ENCODE measurements at places on chromosomes 6 and 20. TPM values are rescaled to one million over a fixed set of nuclear protein-coding genes. Genes with fewer than 3 reads are reported as not detected.

The ZNF391 gene
- polyA plus RNA-seq = 2.1 TPM

The BMP7 gene
- not detected for polyA plus RNA-seq

The BMP6 gene
- polyA plus RNA-seq = 0.89 TPM

The NKAIN2 gene
- not detected for polyA plus RNA-seq

The COX7A2 gene
- 747 TPM for polyA plus RNA-seq

The PARD6B gene
- polyA plus RNA-seq = 0.70 TPM

The DNAH8 gene
- 0.94 TPM for polyA plus RNA-seq

The BCAS1 gene
- 1.8 TPM for polyA plus RNA-seq

The CST7 gene
- polyA plus RNA-seq = 22.8 TPM

The PPP1R14C gene
- polyA plus RNA-seq = not detected

The TEAD3 gene
- polyA plus RNA-seq = not detected

The GATA5 gene
- polyA plus RNA-seq = not detected

The SLC17A1 gene
- not detected for polyA plus RNA-seq

The FAM83C gene
- not detected for polyA plus RNA-seq

The ADGRF1 gene
- not detected for polyA plus RNA-seq

The SOX4 gene
- polyA plus RNA-seq = 1.2 TPM

The LMBRD1 gene
- polyA plus RNA-seq = 78.1 TPM

The PRDM13 gene
- polyA plus RNA-seq = not detected

The KCNS1 gene
- polyA plus RNA-seq = not detected

The OR2J3 gene
- not detected for polyA plus RNA-seq

The ERVFRD-1 gene
- polyA plus RNA-seq = not detected

The PCSK2 gene
- polyA plus RNA-seq = not detected

The KIAA0408 gene
- 0.76 TPM for polyA plus RNA-seq

The TP53TG5 gene
- not detected for polyA plus RNA-seq

The MRPS18A gene
- 84.4 TPM for polyA plus RNA-seq

The GJA10 gene
- not detected for polyA plus RNA-seq

The FITM2 gene
- polyA plus RNA-seq = 0.76 TPM

The GPR63 gene
- polyA plus RNA-seq = not detected

The MOG gene
- polyA plus RNA-seq = not detected

The CD83 gene
- 43.8 TPM for polyA plus RNA-seq

The SULF2 gene
- 1.7 TPM for polyA plus RNA-seq

The XPO5 gene
- 7.7 TPM for polyA plus RNA-seq

The PRPH2 gene
- polyA plus RNA-seq = not detected

The SNAP25 gene
- polyA plus RNA-seq = not detected

The DEFB112 gene
- not detected for polyA plus RNA-seq

The SEMG1 gene
- polyA plus RNA-seq = not detected

The TFEB gene
- 196 TPM for polyA plus RNA-seq

The SLC44A4 gene
- polyA plus RNA-seq = not detected

The ENPP5 gene
- polyA plus RNA-seq = 1.7 TPM

The NRSN1 gene
- not detected for polyA plus RNA-seq

The PRSS16 gene
- 3.2 TPM for polyA plus RNA-seq

The PPP1R18 gene
- polyA plus RNA-seq = 91.7 TPM

The ELOVL2 gene
- polyA plus RNA-seq = not detected

The OR12D1 gene
- not detected for polyA plus RNA-seq

The LPA gene
- not detected for polyA plus RNA-seq

The CRIP3 gene
- 2.9 TPM for polyA plus RNA-seq

The ENPP4 gene
- 4.4 TPM for polyA plus RNA-seq

The XKR7 gene
- polyA plus RNA-seq = not detected

The SLC32A1 gene
- polyA plus RNA-seq = not detected

The OR12D3 gene
- not detected for polyA plus RNA-seq

The DSTN gene
- polyA plus RNA-seq = 32.1 TPM

Measured in IgD-negative memory B cell (primary cell).